ENCODE measurements at places on chromosomes 3 and 15. TPM values are rescaled to one million over a fixed set of nuclear protein-coding genes. Genes with fewer than 3 reads are reported as not detected.
A peak's percentile ranks its signal among the peaks of the same experiment; 100 is the strongest.

CHRM5 gene
- not detected for total RNA-seq

SUCNR1 gene
- total RNA-seq = not detected

DNA sequence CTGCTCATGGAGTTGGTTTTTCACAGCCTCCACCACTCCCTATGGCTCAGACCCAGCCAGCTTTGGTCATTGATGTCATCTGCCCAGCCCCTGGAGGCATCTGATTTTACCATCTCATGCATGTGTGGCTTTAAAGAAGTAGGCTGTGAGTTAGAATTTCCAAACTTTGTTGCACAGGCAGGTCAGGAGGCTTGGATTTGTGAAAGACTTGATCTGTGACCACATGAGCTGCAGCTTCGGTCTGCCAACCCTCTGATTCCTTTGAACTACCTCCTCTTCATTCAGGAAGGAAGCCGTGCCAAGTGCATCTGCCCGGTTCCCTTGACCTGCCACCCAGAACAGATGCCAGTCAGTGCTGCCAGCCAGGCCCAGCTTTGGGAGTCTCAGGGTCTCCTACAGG, 9.2 kb downstream of the CTXND1 start:
- no peaks in the 10 kb centered on the region for H3K36me3 ChIP-seq
- DNase-seq = no peak
- H3K4me1 ChIP-seq = peaks cover 3% of the 10 kb centered on the region
- no peak overlapping the region for H3K4me3 ChIP-seq
- no peak overlapping the region for H3K27ac ChIP-seq
- peaks cover 20% of the 10 kb centered on the region for H3K27me3 ChIP-seq

CNTN4 gene
- total RNA-seq = not detected

DNA sequence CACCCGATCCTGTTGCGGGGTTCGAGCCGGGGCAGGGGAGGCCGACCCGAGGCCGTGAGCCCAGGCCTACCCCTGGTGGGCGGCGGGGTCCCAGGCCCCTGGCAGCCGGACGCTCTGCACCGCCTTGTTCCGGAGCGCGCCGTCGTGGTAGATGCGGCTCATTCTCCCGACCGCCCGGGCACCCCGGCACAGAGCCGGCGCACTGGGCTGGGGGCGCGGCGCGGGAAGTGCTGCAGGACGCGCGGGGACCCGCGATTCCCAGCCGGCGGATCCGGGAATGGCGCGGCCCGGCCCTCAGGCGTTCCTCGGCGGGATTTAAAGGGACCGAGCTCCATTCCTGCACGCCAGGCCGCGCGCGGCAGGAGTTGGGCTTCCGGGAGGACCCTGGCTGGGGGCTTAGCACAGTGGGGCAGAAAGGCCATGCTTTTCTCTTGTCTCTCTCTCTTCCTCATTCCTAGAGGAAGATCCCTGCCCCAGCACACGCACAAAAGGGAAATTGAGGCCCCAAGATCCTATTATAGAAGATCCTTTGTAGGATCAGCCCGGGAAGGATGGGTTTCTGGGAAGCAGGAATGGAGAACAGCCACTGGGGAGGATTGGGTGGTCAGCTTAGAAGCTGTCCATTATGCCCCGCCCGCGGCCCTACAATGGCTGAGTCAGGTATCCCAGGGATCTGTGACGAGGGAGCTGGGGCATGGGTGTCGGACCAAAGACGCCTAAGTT, at the start of gene ARPIN:
Gene ARPIN, minus strand, starts transcription at position 279 of the 723 bp plus-strand sequence. Its CDS starts 117 bp downstream, at position 162.
- no peaks in the 10 kb centered on the region for H3K36me3 ChIP-seq
- H3K27ac ChIP-seq = no peak within 1 kb of the TSS
- H3K27me3 ChIP-seq = peaks cover 42% of the 10 kb centered on the region
- peak within 1 kb of the TSS; percentile 29 for H3K4me3 ChIP-seq
- H3K4me1 ChIP-seq = no peaks in the 10 kb centered on the region

DNA sequence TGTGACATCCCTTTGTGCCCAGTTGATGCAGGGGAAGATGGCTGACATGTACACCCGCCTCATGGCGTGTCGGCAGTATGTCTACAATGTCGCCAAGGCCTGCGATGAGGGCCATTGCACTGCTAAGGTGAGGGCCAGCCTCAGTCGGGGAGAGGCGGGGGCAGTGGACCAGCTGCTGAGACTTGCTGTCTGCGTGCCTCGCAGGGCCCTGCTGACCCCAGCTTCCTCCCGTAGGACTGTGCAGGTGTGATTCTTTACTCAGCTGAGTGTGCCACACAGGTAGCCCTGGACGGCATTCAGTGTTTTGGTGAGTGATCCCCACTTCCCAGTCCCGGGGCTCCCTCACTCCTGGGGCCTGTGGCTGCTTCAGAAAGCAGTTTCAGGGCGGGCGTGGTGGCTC, 10.5 kb downstream of the IVD start:
- no peak overlapping the region for H3K27ac ChIP-seq
- H3K4me1 ChIP-seq = no peaks in the 10 kb centered on the region
- no peak for DNase-seq
- no peak overlapping the region for H3K4me3 ChIP-seq
- peaks cover 26% of the 10 kb centered on the region for H3K36me3 ChIP-seq
- no peaks in the 10 kb centered on the region for H3K27me3 ChIP-seq

- H3K27ac ChIP-seq = peak within 1 kb of the TSS; percentile 95
- H3K4me1 ChIP-seq = peaks cover 40% of the 10 kb centered on the region
- peaks cover 19% of the 10 kb centered on the region for H3K36me3 ChIP-seq
- peak within 1 kb of the TSS; percentile 93 for H3K4me3 ChIP-seq
Observed at GRCh38 chr15:55289746-55290527, at the start of gene RAB27A. Gene RAB27A (minus strand): TSS chr15:55289813. CDS start chr15:55234934, 54,879 bp downstream.

RPLP1 gene
- total RNA-seq = 1,548 TPM

NTRK3 gene
- not detected for total RNA-seq

GRCh38 chr3:151322511-151322910, 5.9 kb upstream of the GPR87 start:
- H3K36me3 ChIP-seq = no peaks in the 10 kb centered on the region
- DNase-seq = no peak
- no peak overlapping the region for H3K4me3 ChIP-seq
- peaks cover 9% of the 10 kb centered on the region for H3K4me1 ChIP-seq
- no peaks in the 10 kb centered on the region for H3K27me3 ChIP-seq
- peak overlapping the region; percentile 3 for H3K27ac ChIP-seq

TRIM42 gene
- not detected for total RNA-seq

GATA2 gene
- total RNA-seq = not detected

GRCh38 chr3:192830291-192831110, 87.2 kb downstream of the MB21D2 start:
- H3K4me1 ChIP-seq = peaks cover 10% of the 10 kb centered on the region
- H3K4me3 ChIP-seq = no peak overlapping the region
- no peak overlapping the region for H3K27ac ChIP-seq
- DNase-seq = no peak
- H3K36me3 ChIP-seq = no peaks in the 10 kb centered on the region
- no peaks in the 10 kb centered on the region for H3K27me3 ChIP-seq

DNA sequence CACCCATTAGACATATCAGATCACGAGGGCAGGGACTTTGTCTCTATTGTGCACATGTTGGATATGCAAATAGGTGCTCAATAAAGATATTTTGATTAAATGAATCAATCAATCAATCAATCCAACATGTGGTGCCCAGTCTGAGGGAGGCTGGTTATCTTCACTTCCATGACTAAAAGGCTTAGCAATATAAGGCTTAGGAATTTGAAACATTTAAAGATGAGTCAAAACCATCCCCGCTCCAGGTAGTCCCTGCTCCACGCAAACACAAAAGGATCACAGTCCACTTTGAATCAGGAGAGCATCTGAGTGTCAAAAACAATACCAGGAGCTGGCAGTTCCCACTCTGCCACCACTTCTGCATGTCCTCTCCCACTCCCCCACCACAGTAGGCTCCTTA, 25.8 kb upstream of the PRICKLE2 start:
- no peak overlapping the region for H3K4me3 ChIP-seq
- no peaks in the 10 kb centered on the region for H3K36me3 ChIP-seq
- no peaks in the 10 kb centered on the region for H3K4me1 ChIP-seq
- H3K27me3 ChIP-seq = no peaks in the 10 kb centered on the region
